ENCODE measurements at places on chromosomes 7 and 10.

- DNase-seq, result no peak
Measured at GRCh38 chr7:12550956-12551355, 19.6 kb upstream of the SCIN start.

DNA sequence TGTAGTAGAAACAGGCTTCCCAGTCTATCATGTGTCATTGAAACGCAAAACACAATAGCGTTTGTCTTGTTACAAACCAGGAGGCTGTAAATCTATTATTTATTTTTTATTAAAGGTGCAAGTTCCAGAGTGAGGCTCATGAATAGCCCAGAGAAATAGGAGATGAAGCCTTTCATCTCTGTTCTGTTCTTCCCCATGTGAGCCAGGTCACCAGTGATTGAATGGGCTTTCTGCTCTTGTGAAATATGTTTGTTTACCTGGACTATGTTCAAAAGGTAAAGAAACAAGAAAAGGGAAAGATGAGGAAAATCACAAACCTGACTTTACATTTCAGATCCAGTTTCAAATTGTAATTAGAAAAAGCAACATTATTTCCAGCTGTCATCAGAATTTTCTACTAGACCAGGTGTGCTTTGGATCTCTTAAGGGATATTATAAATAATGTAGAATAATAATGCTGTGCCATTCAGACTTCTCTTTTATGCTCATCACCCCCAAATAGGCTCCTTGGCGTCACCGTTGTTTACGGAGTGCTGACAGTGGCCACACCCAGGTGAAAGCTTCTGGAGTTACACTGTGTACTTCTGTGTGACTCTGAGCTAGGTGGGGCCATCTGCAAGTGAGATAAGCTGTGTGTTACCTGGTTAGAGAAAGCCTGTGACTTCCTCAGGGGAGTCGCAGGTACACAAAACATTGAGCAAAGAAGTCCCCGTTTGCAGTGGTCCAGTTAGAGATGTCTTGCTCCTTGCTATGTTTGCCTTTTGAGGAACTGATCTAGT lies 274.9 kb downstream of the SDK1 start:
- no peak for DNase-seq

GRCh38 chr7:46515844-46516590 lies 594.9 kb upstream of the IGFBP3 start:
- no peak for DNase-seq

DNA sequence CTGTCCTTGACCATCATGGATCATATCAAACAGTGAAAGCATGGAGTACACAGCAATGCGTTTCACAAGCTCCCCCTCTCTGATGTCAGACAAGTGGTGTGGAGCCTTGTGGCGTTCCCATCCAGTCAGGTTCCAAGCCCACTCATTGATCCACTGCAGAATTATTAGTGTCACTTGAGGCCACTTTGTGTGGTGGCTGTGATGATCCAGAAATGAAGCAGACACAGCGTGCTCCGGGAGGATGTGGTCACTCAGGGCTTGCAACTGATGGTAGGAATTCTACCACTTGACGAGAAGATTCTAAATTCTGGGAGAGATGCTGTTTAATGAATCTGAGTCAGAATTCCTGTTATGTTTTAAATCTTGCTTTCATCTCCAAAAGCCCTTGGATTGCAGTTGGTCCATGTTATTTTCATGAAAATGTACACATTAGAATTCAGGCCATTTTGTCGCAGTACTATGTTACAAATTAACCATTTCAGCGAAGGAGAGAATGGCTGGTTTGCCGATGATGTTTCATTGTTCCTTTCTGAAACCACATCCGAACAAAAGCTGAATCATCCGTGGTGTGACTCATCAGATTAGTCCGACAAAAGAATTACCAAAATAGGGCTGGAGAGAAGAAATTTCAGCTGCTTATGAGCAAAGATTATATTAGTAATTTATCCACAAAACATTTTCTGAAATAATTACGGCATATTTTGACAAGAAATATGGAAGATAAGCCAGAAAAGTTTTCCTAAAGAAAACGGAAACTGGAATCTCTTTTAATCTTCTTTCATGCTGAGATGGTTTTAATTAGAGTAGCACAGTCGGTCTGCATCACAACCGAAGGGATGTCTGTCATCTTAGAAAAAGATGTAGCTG lies 48.1 kb downstream of the INSYN2A start:
- peak; percentile 91 for DNase-seq

DNA sequence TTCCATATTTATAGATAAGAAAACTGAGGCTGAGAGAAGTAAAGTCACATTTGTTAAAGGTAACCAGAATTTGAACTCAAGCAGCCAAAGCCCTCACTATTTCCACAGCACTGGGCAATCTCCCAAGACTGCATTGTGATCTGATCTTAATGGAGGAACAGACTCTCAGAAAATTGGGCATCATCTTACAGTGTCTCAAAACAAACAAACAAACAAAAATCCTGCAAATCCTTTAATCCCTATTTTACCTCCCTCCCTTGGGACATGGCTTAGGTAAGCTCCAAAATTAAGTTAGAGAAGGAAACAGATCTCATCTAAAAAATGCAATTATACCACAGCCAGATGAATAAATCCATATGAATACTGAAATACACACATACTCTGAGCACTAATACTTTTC lies 57.5 kb downstream of the FHIP2A start:
- no peak for DNase-seq

DNA sequence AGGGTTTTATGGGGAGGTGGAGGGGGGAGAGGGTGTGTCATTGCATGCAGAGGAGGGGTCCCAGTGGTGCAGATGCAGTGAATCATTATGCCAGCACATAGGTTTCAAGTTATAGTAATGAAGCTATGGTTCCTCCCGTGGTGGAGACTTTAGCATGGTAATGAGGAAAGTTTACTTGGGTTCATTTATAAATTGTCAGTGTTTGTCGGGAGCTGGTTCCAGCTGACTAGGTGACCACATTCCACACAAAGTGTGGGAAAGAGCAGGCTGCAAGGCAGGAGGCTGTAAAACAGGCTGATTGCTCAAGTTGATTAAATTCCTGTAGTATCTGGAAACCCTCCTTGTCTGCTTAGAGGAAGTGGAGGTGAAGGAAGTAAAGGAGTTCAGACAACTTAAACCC lies 78.9 kb downstream of the SRI start:
- DNase-seq, result no peak

DNA sequence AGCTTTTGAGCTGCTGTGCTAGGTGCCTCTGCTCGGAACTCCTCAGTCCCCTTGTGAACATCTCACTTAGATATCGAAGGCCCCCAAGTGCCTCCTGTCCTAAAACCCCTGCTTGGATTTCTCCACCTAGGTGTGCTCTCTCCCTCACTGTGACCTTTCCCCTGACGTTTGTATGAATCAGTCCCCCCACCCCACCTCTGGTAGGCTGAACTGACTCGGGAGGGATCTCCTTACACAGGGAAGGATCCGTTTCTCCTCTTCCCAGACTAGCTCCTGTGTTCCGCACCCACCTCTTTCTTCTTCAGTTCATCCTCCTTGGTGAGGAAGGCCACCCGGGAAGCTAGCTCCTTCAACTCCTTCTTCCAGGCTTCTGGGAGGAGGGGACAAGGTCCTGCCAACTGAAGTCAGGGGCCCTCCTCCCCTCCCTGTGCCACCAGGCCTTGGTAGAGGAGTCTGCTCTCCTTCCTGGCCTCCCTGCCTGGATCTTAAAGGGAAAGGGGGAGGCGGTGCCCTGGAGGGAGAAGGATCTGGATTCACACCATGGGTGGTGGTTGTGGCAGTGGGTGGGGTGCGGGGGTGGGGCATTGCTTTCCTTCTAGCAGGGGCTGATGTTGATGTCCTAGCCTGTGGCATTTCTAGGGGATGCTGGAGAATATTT lies 6.8 kb downstream of the TBATA start:
- DNase-seq, result no peak

DNA sequence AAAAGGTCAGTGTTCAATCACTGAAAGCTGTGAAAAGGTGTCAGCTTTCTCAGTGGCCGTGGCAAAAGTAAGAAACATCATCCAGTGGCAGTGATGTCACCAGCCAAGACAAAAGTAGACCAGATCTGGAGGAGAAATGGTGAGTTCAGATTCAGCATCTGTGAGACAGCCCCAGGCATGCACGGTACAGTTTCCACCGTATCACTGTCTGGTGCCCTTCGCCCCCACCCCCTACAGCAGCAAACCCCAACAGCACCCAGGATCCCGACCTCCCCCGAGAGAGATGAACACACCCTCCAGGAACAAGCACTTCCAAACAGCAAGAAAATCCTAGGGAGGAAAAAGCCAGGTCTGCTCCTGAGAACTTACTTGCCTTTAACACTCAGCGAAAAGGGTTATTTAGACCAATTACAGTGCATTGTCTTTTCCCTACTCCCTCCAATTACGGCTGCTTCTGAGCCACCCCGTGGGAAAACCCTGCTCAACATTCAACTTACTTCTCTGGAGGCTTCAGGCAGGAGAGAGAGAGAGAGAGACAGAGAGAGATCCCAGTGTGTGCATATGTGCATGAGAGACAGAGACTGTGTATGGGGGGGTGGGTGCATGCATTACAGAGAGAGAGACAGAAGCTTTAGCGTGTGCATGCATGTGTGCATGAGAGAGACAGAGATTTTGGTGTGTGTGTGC lies 189.6 kb downstream of the GRID1 start:
- DNase-seq, result no peak

DNA sequence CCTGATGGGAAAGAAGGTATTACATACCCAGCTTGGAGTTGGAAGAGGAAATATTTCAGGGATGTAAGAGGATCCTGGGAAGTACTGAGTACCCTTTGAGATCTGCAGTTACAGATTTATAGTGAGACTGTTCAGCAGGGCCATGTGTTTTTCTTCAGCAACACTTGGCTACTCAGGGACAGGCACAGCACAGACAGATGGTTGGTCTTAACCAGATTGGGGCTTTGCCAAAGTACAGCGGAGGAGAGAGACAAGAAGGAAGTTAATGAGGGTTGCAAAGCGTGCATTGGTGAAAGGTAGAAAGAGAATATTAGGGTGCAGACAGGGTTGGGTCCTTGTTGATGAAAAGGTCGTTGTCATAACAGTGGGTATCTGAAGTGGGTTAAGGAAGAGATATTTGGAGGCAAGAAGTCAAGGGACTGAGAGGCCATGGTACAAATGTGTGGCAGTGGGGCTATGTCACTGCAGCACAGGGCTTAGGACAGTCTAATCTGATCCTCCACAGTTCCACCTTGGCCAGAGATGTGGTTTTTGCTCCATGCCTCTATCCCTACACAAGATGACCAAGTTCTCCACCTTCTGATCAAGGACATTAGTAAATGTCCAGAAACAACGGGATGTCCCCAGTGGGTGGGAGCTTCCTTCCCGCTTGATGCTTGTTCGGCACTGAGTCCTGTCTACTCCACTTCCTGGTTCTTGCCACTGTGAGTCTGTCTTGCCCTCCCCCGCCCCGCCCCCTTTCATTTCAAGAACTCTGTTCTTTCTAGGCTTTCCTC lies 18.9 kb upstream of the DNAJC1 start:
- DNase-seq, result no peak

DNA sequence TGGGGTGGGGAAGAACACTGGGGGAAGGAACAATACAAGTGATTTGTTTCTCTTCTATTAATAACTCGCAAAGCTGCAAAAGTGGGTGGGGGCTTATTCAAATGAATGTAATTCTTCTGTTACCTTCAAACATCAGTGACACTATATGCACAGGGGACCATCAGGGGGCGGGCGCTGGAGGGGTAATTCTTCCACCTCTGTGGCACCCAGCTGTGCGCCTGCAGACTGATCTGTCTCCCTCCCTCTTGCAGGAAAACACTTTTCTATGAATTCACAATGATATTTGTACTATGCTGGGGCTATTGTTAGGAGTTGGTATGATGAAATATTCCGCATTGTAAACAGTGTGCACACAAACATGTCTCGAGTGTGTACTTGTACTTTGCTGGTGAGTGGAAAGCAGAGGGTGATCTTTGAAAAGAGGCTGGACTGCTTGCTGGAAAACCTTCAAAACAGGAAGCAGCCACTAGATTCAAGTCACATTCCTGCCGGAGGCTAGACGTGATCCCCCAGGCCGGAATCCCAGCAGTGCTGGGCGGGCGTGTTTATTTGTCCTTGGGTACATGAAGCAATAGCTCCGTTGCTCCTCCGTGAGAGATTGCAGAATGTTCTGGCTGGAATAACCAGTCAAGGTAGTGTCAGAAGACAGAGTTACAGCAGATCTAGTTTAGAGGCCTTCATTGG lies 15.8 kb upstream of the BNIP3 start:
- no peak for DNase-seq

DNA sequence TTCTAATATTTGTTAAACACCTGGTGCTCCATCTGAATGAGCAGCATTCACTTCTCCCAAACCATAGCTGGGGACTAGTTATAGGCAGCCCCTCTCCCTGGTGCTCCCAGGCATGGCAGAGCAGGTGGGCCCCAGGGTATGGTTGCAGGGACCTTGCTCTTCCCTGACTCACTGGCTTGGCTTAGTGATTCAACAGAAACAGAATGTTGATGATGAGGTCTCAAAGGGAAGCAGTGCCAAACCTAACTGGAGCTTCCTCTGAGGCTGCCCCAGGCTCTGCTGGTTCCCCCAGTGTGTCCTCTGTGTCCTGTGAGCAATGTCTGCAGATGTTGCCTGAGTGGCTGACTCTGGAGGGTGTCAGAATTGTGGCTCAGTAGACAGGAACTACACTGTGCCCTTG lies 3.7 kb downstream of the GPR26 start:
- DNase-seq, result no peak

DNA sequence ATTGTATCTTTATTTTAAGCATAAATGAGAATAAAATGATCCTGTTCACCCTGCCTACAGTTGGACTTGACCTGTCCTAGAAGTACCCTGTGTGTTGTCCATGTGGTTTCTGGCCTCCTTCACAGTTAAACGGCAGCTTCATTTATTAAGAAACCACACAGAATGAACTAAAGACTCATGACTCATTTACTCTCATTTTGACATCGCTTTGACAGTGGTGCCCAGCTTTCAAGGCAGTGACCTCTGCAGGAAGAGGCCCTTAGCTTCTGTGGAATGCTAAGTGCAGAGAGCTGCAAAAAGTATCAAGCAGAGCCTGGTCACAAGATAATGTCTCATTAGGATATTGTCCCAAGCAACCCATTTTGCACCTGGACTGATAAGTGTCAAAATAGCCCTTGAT lies 93.4 kb downstream of the AVL9 start:
- DNase-seq, result peak; percentile 58

DNA sequence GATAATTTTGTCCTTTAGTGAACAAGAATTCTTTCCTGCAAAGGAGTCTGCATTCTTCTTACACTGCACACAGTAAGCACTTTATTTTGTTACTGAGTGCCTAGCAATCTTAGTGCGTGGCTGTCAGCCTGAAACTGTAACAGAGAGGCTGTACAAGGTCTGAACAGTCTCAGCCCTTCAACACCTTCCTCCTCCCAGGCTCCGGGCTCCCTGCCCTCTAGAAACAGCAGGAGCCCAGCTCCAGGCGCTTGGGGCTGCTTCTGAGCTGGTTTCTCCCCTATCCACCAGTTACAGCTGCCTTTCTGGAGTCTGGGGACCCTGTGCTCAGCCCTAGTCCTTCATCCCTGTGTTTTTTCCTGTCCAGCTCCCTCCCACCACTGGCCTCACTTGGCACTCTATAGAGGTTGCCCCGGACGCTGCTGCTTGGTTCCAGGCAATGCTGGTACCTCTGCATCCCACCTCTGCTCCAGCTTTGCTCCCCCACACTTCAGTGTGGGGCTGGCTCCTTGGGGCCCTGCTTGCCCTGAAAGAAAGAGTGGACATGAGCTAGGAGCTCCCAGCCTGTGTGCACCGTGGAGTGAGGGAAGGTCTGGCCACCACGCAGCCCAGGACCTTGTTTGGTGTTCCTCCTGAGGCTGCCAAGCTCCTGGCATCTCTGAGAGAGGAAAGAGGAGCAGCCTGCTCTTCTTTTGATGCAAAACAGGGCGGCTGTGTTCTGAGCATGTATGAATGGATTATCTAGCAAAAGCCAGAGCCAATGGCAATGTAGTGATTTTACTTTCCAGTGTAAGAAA lies 251.2 kb upstream of the GRB10 start:
- DNase-seq, result no peak

All from HFF-Myc (cell line).